Stomach (tissue), 19 donors: ENCODE measurements at places on chromosomes 3 and 15. TPM values are rescaled to one million over a fixed set of nuclear protein-coding genes. Genes with fewer than 3 reads are reported as not detected.

MAP1A gene
- 5.3 TPM for total RNA-seq

LRTM1 gene
- total RNA-seq = not detected

OIP5 gene
- not detected for total RNA-seq

COMMD4 gene
- total RNA-seq = 61.7 TPM

UROC1 gene
- not detected for total RNA-seq

MAP6D1 gene
- 0.58 TPM for total RNA-seq

C3orf22 gene
- not detected for total RNA-seq

SAMD7 gene
- not detected for total RNA-seq

RAB27A gene
- total RNA-seq = 71.8 TPM

ALS2CL gene
- 92.2 TPM for total RNA-seq

TAGLN3 gene
- 5.3 TPM for total RNA-seq

ATP10A gene
- total RNA-seq = 10.8 TPM

TRAT1 gene
- total RNA-seq = not detected

CCR4 gene
- not detected for total RNA-seq

CHAC1 gene
- 2.9 TPM for total RNA-seq

CTXN2 gene
- total RNA-seq = not detected

GOLGA6L25 gene
- not detected for total RNA-seq

DNA sequence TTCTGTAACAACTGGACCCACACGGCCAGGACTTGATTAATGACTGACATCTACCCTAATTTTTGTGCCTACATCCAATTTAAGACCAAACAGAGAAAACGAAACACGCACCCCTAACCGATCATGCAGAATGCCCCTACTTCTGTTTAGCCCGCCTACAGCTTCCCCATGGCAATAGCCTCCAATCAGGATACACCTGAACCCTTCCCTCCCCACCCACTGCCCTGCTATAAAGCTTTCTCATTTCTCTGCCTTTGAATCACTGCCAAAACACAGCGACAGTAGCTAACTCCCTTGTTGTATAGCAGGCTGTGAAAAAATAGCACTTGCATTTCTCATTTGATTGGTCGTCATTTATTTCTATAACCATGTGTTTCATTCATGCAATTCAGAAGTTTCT is 45.2 kb upstream of the DPPA4 start:
- peak; percentile 10 for DNase-seq

DNA sequence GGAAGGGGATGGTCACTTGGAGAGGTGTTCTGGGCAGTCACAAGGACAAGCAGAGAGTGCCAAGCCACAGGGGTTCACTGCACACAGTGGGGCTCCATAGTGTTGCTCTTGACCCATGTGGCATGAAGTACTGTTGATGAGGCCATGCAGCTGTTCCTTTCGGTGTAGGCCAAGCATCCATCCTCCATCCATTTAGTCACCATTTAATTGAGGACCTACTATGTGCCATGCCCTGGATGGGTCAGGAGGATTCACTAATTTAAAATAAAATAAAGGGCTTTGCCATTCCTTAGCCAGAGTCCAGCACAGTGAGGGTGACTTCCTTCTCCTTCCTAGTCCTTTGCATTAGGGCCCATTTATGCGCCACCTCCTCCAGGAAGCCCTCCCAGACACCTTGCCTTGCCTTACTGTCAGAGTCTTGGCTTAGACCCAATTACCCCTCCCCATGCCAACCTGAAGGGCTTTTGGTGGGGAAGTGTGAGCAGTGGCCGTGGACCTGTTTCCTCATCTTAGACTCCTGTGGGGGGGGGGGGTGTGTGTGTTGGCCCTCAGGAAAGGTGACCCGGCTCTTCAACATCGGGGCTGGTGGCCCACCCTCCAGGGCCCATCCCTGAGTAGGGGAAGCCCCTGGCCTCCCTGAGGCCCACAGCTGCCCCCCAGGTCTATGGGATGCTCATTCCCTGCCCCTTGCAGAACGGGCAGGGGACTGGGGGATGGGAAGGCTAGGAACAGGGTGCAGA is 25.6 kb downstream of the PSTPIP1 start:
- DNase-seq = no peak

DNA sequence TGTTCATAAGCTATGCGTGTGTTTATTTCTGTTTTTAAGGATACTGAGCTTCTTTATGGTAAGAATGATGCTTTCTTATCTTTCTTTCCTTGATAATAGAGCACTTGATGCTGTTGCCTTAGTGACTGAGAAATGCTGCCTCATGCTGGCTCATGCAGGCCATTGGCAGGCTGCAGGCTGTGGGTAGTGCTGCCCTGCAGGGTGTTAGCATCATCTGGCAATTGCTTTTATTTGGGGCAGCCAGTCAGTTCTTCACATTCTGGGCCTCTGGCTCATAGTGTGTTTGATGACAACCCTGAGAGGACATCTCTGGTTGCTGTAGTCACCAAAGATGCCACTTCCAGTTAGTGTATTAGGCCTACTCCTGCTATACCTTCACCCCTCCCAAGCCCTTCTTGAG is 66.2 kb upstream of the ONECUT1 start:
- DNase-seq = no peak

DNA sequence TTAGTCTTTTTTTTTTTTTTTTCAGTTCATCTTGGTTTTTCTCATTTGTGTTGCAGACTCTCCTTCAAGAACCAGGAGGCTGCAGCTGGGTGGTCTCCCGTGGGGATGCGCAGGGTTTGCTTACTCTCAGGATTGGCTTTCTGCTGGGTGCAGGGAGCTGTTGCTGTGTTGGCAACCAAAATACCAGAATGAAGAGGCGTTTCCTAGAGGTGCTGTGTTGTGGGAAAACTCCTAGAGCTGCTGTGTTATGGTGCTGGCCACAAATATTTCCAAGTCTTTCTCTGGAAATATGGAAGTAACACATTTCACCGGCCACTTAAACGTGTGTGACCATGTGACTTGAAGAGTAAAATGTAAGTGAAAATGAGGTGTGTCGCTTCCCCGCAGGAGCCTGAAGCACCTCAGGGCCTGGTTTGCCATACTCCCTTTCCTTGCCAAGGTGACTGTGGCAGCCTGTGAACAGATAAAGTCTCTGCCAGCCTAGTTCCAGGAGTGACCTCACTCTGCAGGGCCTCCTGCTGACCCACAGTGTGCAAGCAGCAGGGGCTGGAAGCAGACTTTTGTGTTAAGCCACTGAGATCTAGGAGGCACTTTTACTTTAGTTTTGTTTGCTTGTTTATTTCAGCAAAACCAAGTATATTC is 258.9 kb downstream of the ADAMTS17 start:
- DNase-seq = no peak

DNA sequence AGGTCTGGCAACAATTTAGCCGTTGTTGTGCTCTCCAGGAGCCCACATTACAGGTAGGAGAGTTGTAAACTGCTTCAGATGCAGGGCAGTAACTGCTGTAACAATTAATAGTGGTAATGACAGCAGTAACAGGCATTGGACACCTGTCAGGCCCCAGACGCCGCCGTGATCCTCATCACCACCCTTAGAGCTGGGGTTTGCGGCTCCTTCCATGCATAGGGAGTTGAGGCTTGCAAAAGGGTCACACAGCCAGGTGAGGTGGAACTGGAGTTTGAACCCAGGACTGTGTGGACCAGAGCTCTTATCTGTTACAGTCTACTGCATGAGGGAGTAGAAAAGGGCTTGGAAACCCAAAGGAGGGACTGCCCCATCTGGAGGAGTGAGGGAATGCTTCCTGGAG is 26.8 kb upstream of the NR2C2 start:
- DNase-seq = no peak

- peak; percentile 10 for DNase-seq
Measured at GRCh38 chr3:176776622-176777175, 420.6 kb downstream of the TBL1XR1 start.

DNA sequence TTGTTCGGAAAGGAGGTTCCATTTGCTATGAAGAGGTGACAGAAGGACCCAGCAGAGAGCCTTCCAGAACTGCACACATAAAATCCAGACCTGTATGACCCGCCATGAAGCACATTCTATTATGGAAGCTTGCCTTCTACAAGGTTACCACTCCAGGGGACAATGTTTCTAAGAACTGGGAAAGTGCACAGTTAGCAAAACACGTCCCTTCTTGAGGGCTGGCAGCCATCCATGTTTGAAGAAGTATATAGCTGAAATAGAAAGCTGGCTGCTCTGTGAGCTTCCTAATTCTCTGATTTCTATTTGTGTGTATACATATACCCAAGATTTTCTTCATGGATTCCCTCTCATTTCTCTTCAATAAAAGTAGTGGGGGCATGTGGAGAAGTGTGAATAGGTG is 74.6 kb downstream of the CNTN3 start:
- peak; percentile 52 for DNase-seq

DNA sequence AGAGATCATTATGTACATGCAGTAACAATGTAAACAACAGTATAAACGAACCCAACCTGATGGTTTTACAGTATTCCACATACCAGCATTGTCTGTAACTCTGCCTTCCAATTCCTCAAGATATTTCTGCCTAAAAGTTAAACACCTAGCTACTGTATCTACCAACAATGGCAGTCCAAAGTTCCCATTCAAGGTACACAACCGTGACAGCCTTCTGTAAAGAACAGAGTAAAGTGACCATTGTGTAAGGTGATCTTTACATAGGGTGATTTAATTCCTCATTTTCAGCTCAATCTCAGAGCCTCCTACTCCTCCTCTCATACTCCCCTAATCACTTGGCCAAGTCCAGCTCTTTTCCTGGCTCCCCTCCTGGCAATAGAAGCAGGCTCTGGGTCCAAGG is 10.4 kb downstream of the SECISBP2L start:
- peak; percentile 82 for DNase-seq

GRCh38 chr15:65060641-65061397 is 7.0 kb downstream of the RASL12 start:
- peak; percentile 50 for DNase-seq

- DNase-seq = no peak
Measured at GRCh38 chr3:129559565-129560079, 16.6 kb downstream of the H1-8 start.

DNA sequence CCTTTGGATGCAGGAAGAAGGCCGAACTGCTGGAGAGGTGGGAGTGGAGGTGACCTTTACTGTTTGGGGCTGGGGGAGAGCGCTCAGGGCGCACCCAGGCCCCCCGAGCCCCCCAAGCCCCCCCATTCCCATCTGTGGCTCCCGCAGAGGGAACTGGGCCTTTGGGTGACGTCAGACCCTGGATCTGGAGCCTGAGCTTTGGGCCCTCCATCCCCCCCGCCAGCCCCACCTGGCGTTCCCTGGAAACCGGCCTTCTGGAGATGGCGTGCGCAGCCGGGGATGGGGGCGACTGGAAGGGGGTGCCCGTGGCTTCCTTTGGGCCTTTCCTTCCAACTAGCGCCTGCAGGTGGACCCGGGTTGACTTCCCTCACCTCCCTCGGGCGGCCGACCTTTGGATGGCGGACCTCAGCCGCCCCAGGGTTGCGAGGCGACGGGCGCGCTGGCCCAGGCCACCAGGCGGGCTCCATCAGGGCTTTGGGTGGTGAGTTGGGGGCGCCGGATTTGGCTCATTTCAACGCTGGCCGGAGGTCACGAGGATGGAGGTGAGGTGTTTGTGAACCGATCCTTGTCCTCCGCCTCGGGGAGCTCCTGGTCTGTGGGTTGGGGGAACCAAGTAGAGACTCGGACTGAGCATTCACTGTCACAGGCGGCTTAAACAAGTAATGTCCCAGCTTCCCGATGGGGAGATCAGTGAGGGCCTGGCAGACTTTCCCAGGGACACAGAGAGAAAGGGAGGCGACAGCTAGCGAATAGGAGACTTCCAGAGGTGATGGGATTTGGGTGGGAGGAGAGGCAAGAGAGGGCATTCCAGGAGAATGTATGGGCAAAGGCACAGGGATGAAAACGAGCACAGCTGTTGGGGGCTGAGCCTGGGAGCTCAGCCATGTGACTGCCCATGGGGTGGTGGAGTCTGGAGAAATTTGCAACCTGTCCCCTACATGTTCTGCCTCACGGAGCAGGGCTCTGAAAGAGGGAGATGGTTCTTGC is 709 bp downstream of the SCAMP5 start:
- peak; percentile 81 for DNase-seq

- no peak for DNase-seq
Measured at GRCh38 chr3:195802261-195802701, 9.4 kb downstream of the MUC4 start.

- DNase-seq = no peak
Measured at GRCh38 chr3:115666081-115666480, 42.8 kb downstream of the GAP43 start.

DNA sequence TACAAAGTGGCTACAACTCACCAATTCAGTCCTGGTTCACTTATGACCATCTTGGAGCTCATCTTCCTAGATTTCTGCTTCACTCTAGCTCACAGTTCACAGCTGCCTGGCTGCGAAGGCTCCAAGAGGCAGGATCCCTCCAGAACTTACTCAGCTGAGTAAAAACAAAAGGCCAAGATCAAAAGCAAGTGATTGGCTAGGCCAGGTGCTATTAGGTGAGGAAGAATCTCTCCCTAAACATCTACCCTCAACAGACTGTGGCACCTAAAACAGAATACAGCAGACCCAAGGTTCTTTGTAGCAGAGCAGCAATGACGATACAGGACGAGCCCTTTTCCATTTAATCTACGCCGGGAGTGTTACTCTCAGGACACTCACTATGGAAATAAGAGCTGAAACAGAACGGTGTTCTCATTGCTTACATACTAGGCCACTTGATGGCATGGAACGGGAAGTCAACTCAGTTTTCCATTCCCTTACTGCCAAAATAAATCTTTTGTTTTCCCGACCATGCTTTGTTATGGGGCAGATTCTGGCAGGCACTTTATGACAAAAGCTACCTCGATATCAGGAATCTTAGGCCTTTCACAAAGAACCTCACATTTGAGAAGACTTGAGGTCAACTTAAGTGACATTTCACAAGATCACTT is 901 bp downstream of the ICE2 start:
- no peak for DNase-seq

- DNase-seq = no peak
Measured at GRCh38 chr3:157142315-157142714, 17.6 kb downstream of the CCNL1 start.

- no peak for DNase-seq
Measured at GRCh38 chr15:33810806-33811205, 157.5 kb upstream of the CHRM5 start.

DNA sequence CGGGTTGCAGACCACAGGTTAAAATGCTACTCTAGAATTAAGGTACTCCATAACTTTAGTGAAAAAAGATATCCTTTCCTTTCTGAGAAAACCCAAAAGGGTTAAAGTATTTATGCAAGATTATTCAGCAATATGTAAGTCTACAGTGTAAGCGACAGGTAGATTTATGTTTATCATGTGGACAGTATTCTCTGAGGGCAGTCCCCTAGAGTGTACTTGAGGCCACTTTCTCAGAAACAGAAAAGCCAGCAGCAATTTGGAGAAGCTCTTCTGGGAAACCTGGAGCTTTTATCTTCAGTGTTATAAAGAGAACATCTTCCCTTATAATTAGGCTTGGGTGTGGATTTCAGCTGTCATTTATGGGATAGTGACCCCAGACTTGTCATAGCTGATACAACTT is 8.9 kb downstream of the ST3GAL6 start:
- no peak for DNase-seq
